ENCODE measurements at places on chromosomes 4 and X. TPM values are rescaled to one million over a fixed set of nuclear protein-coding genes. Genes with fewer than 3 reads are reported as not detected.

DNA sequence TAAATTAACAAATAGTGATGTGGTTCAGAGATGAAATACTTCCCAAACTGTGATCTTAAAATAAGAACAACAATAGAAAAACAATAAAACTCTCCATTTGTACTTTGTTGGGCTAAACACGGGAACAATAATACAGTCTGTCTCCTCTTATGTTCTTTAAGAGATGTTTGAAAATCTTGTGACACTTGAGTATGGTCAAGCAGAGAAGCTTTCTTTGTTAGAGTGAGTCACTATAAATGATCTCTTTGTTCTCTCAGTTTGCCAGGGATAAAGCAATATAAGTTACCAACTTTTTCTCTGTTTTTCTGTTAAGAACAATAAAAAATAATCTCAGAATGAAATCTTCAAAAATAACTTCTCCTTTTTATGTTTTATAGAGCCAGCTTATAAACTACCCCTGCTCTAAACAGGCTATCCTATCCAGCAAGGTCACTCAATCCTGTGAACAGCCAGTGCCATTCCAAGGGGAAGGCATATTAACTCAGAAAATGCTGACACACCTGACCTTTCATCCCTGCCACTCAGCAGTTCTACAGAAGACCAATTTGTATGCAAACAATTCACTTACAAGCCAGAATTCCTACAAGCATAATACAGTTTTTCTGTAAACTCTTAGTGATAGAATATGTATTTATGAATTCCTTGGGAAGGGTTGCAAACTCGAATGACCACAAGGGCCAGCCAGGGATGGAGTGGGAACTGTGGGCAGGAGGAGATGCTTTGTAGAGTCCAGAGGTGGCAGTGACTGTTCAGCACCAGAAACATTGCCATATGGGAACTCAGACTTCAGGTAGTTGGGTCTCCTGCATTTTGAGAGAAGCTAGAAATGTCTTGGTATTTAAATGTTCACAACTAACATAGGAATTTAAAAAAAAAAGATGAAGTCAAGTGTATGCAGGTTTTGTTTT lies 52.2 kb downstream of the AFM start:
- no peak for DNase-seq

- DNase-seq: no peak
Measured at GRCh38 chrX:649166-649565, 18.6 kb downstream of the SHOX start.

- no peak for DNase-seq
Measured at GRCh38 chrX:23840674-23841073, 57.7 kb downstream of the SAT1 start.

DNA sequence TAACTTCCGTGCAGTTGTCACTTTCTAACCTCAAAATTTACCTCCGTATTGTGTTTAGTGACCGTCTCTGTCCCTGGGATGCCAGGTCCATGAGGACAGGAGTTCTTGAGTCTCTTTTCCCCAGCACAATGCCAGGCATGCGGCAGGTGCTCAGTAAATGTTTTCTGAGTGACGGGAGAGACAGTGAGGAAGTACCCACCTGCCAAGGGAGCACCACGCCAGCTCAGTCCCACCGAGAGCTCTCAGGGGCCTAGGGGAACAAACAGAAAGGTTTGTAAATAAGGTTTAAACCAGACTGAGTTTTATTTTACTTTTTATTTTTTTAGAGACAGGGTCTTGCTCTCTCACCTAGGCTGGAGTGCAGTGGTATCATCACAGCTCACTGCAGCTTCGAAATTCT lies 81.5 kb upstream of the NKX1-1 start:
- DNase-seq: no peak

- no peak for DNase-seq
Measured at GRCh38 chr4:149766135-149766534, 49.5 kb downstream of the IQCM start.

GRCh38 chr4:21013501-21013900 lies 313.2 kb downstream of the PACRGL start:
- DNase-seq: no peak

DNA sequence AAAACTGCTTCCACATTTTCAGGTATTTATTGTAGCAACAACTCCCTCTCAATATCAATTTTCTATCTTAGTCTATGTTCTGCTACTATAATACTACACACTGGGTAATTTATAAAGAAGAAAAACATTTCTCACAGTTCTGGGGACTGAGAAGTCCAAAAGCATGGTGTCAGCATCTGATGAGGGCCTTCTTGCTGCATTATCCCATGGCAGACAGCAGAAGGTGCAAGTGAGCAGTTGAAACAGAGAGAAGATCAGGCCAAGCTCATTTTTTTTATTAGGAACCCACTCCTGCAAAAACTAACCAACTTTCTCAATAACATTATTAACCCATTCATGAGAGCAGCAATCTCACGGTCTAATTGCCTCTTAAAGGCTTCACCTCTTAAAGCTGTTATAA lies 376.0 kb downstream of the RAB28 start:
- DNase-seq: no peak

GRCh38 chrX:10666102-10666501 lies 45.7 kb upstream of the MID1 start:
- no peak for DNase-seq

DNA sequence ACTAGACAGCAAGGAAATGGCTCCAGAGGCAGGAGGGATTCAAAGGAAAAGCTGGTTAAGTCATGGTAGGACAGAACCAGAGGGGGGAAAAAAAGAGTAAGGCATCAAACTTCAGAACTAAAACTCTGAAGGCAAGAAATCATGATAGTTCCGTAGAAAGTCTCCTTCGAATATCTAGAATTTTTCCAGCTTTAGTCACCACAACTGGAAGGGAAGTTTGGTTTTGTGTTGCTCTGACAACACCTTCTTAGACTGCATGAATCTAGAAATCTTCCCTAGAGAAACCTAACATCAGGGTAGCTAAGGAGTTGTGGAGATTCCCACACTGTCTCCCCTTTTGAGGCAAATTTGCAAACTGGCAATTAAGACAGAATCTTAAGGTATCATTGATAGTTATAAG lies 33.7 kb downstream of the AMMECR1 start:
- no peak for DNase-seq

DNA sequence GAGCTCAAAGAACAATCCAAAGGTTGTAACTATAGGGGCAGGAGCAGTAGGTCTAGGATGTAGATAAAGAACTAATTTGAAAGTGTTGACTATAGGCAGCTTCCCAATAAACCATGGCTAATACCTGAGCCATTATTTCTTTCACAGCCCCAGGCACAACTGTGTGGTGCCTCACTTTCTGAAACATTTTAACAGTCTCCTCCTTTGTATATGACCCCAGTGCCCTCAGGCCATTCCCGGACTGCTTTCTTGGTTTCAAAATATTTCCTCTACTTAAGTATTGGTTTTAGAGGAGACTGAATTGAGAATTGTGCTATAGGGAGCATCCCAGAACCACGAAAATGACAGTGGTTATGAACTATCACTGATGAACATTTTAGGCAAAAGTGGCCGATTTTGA lies 728.7 kb downstream of the IL1RAPL1 start:
- no peak for DNase-seq

DNA sequence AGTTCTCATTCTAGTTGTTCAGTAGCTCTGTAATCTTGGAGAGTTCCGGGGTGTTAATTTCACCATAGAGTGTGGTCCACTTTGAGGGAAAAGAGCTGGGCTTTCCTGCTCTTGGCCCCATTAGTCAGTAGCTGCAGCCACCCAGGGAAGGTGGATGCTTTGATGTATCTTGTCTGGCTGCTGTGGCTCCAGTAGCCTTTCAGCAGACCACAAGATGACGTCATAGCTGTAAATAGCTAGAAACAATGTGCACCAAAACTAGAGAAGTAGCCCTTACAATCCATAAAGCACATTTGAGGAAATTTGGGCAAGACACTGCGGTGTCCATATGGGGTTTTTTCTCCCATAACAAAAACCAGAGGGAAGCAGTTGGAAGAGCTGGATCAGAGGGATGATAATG lies 32.9 kb upstream of the PRPS2 start:
- DNase-seq: no peak

DNA sequence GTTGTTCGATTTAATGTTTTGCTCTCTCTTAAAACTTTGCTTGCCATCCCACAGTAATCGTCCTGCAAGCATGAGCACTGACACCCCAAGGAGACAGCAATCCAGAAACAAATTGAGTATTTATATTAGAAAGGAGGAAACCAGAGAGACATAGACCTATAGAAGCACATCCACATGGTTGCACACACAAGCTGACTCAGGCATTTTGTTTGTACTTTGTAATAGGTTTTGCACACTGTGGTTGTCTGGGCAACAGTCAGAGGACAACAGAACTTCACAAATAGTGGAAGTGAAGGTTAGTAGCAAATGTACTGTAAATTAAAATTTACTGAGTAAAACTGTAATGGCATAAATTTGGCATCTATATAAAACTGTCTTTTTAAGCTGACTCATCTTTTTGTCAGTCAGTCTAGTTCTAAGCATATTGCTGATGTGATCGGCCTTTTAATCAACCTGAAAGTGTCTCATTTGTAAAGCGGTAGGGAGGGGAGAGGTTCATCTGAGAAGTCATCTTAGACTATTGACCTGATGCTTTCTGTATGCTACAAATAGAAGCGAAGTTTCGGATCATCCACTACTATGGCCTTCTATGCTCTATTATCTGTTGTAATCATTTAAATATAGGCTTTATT lies 1624.7 kb downstream of the ARAP2 start:
- no peak for DNase-seq

GRCh38 chr4:52891743-52892142 lies 29.6 kb downstream of the RASL11B start:
- DNase-seq: no peak

The OTUD6A gene
- not detected for total RNA-seq

The PDE5A gene
- total RNA-seq: 5.0 TPM

The KDR gene
- total RNA-seq: 0.52 TPM

The CSN1S1 gene
- total RNA-seq: not detected
